HCT116 (cell line): ENCODE measurements at places on chromosomes 2 and 18.
A peak's percentile ranks its signal among the peaks of the same experiment; 100 is the strongest.

DNA sequence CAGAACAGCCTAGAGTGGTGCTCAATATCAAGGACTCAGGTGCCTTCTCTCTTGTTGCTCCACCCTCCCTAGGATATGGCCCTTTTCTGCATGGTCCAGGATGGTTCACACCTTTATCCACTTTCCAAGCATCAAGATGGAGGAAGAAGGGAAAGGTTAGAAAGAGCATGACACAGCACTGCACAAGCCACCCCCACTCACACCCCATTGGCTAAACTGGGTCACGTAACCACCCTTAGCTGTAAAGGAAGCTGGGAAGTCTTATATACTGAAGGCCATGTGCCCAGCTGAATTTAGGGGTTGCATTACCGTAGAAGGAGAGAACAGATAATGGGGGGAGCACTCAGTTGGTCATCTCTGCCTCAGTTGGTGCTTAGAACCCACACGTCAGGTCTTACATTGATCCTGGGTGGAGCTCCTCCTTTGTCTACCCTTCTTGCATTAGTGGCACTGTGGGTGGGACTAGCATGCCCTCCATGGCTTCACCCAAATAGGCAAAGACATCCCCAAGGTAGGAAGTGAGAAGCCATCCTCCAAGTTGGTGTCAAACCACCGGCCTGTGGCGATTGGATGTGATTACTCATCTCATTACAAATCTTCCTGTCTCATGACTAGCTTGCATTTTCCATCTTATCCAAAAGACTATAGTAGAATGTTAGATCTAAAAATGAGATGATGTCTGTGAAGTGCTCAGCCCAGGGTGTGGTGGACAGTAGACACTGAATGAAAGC is 248.5 kb downstream of the HAUS1 start:
- no peak for DNase-seq
- no peaks in the 10 kb centered on the region for H3K27me3 ChIP-seq
- no peaks in the 10 kb centered on the region for H3K36me3 ChIP-seq

DNA sequence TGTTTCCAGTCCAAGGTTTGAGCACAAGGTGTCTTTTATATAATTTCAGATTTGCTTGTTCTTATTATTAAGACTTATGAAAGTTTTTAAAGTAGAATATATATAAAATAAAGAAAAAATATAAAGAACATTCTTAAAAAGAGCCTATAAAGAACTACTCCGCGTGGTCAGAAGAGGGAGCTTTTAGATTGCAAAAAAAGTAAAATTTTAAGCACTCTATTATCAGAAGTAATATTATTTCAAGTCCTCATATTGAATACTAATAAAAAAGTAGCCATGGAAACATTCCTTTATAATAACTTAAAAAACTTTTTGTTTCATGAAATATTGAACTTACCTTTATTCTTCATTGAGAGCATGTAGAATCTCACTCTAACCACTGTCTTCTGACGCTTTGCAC is 51.4 kb downstream of the LINC00305 start:
- no peaks in the 10 kb centered on the region for H3K36me3 ChIP-seq
- DNase-seq = no peak
- H3K4me1 ChIP-seq = no peaks in the 10 kb centered on the region
- no peak overlapping the region for H3K27ac ChIP-seq
- no peak overlapping the region for H3K4me3 ChIP-seq

GRCh38 chr2:55134316-55134706 is 84.1 kb upstream of the RTN4 start:
- DNase-seq = no peak
- H3K4me3 ChIP-seq = no peak overlapping the region
- H3K36me3 ChIP-seq = no peaks in the 10 kb centered on the region
- H3K27ac ChIP-seq = no peak overlapping the region
- H3K4me1 ChIP-seq = no peaks in the 10 kb centered on the region
- no peaks in the 10 kb centered on the region for H3K27me3 ChIP-seq

- H3K4me3 ChIP-seq = no peak overlapping the region
- DNase-seq = no peak
Measured at GRCh38 chr18:361100-361732, 93.4 kb upstream of the THOC1 start.

DNA sequence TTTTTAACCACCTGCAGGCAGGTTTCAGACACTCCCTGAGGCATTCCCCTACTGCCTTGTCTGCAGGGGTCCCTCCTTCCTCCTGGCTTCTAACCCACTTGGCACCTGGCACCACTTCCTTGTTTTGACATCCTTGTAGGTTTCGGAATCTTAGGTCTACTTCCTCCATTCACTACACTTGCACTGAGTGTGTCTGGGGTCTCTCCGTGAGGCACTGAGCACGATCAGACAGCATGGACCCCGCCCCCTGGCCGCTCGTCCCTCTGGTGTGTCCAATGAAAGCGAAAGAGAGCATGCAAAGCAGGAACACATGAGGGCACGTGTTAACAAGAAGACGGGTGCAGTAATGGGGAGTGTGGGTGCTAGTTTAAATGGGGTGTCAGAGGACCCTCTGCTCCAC is 63.8 kb downstream of the HAUS1 start:
- H3K36me3 ChIP-seq = no peaks in the 10 kb centered on the region
- H3K4me1 ChIP-seq = peaks cover 8% of the 10 kb centered on the region
- no peak overlapping the region for H3K27ac ChIP-seq
- DNase-seq = no peak

DNA sequence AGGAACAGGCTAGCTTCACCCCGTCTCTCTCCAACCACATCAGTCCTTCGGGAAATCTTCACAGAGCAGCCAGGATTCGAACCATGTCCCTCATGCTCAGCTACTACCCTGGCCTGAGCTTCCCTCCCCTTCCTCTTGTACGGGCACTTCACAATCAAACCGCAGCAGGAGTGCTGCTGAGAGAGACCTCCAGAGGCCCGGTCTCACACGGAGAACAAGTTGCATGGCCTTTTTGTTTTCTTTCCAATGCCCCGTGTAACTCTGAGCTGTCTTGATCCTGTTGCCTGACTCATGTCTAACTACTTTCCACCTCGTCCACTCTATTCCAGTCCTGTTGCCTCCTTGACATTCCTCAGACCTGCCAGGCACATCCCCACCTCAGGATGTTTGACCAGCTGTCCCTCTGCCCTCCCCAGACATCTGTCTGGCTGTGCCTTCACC is 25.4 kb downstream of the FBLN7 start:
- DNase-seq = no peak
- H3K27me3 ChIP-seq = no peaks in the 10 kb centered on the region
- no peak overlapping the region for H3K4me3 ChIP-seq

DNA sequence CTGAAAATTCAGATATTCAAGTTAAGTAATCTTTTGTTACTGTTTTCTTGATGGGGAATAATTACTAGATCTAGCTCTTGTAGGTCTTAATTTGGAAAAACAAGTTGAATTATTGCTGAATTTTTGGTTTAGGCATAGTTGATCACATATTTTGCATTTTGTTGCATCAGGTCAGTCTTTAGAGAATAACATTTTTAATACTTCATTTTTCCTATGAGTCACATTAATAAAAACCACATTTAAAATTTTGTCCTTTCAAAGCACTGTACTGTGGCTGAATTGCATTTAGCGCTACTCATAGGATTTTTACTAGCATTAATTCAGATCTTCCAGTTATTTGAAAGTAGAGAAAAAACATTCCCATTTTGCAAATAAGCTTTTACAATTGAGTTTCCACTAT is 23.2 kb downstream of the MAP4K4 start:
- H3K4me1 ChIP-seq = peaks cover 26% of the 10 kb centered on the region
- no peak overlapping the region for H3K27ac ChIP-seq
- DNase-seq = no peak
- no peaks in the 10 kb centered on the region for H3K27me3 ChIP-seq
- H3K4me3 ChIP-seq = no peak overlapping the region

- no peaks in the 10 kb centered on the region for H3K36me3 ChIP-seq
- DNase-seq = peak; percentile 23
- no peaks in the 10 kb centered on the region for H3K27me3 ChIP-seq
- H3K4me3 ChIP-seq = no peak overlapping the region
- H3K27ac ChIP-seq = no peak overlapping the region
Measured at GRCh38 chr2:72934683-72935610, 17.6 kb downstream of the EMX1 start.

DNA sequence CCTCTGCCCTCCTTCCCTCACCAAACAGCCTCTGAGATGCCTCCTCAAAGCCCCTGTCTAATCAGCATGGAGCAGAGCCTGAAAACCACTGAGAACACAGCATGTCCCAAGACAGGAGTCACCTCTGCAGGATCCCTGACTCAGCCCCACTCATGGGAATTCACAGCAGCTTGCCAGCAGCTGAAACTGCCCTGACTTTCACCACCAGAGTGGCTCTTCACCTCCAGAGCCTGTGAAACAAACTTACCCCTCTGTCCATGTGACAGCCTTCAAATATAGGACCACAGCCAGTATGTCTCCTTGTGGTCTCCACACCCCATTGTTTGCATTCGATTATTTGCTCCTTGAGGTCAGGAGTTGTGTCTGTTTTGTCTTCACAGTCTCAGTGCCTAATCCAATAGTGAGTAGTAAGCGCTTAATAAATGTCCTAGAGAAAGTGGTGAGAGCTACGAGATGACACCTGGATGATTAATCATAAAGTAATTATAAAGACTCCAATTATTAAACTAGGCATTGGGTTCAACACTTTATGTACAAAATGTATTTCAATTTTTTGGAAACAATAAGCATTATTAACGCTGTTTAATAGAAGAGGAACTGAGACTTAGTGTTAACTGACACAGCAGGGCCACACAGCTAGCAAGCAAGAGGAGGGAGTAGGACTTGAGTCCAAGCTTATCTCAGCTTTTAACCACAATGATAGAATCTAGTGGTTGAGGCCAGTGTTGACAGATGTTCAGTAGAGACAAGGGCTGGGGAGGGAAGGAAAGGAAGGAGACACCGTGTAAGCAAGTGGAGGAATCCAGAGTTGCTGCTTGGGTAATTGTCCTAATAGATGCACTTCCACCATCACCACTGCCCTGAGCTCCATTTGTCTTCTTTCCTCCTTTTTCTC is 358.7 kb upstream of the TNP1 start:
- H3K36me3 ChIP-seq = no peaks in the 10 kb centered on the region
- no peaks in the 10 kb centered on the region for H3K4me1 ChIP-seq
- DNase-seq = no peak
- H3K27me3 ChIP-seq = peaks cover 51% of the 10 kb centered on the region
- H3K27ac ChIP-seq = no peak overlapping the region

DNA sequence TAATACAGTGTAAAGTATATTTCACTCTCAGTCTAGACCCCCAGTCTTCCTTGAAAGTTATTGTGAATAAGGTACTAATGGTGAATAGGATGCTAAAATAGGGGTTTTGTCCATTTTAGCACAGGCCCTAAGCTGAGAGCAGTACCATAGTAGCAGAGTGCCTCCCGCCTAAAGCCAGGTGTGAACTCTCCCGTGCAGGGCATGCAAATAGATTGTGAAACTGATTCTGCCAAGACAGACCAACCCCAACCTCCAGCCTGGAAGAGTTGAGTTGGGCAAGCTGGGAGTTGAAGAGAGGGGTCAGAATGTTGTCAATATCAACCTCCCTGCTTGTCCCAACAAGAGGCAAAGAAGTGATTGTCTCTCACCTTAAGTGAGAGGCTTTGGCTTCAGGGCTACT is 97.4 kb upstream of the CYRIA start:
- H3K4me1 ChIP-seq = no peaks in the 10 kb centered on the region
- no peaks in the 10 kb centered on the region for H3K36me3 ChIP-seq
- no peak for DNase-seq
- H3K4me3 ChIP-seq = no peak overlapping the region

GRCh38 chr2:69322631-69323030 is 64.4 kb downstream of the GFPT1 start:
- peaks cover 8% of the 10 kb centered on the region for H3K4me1 ChIP-seq
- H3K4me3 ChIP-seq = no peak overlapping the region
- no peak for DNase-seq
- H3K27me3 ChIP-seq = no peaks in the 10 kb centered on the region
- no peak overlapping the region for H3K27ac ChIP-seq

DNA sequence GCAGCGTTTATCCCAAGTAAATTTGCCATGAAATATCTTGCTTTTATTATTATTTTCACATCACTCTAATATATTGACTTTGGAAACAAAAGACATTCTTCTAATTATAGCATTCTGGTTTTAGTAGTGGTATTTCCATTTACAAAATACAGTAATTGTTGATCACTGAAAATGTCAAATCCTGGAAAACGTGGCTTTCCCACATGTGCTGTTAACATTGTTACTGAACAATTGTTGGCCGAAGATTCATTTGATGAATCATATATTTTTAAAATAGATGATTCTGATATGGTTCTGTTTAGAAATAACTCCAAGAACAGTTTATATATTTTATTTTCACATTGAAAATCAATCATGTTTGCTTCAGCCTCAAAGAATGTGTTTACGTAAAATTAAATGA is 32.9 kb downstream of the SP140 start:
- no peak overlapping the region for H3K4me3 ChIP-seq
- no peaks in the 10 kb centered on the region for H3K4me1 ChIP-seq
- DNase-seq = no peak
- H3K27ac ChIP-seq = no peak overlapping the region
- no peaks in the 10 kb centered on the region for H3K27me3 ChIP-seq

GRCh38 chr2:219497495-219498279 is 1.0 kb upstream of the GMPPA start:
- no peaks in the 10 kb centered on the region for H3K36me3 ChIP-seq
- peaks cover 54% of the 10 kb centered on the region for H3K4me1 ChIP-seq
- peak overlapping the region; percentile 91 for H3K4me3 ChIP-seq
- DNase-seq = peak; percentile 56

GRCh38 chr2:45567288-45567963 is 43.6 kb downstream of the SRBD1 start:
- no peak overlapping the region for H3K27ac ChIP-seq
- H3K4me3 ChIP-seq = no peak overlapping the region
- H3K36me3 ChIP-seq = peaks cover 3% of the 10 kb centered on the region; the same call in 1 of the 2 replicates
- peaks cover 8% of the 10 kb centered on the region for H3K4me1 ChIP-seq
- DNase-seq = no peak

GRCh38 chr2:21175895-21176646 is 52.3 kb downstream of the TDRD15 start:
- 0 out of 2 replicates have a peak, but pooled peaks cover 6% of the 10 kb centered on the region for H3K27me3 ChIP-seq
- H3K4me3 ChIP-seq = no peak overlapping the region
- H3K27ac ChIP-seq = no peak overlapping the region
- H3K4me1 ChIP-seq = no peaks in the 10 kb centered on the region
- DNase-seq = no peak
